Stimulated activated CD4-positive, alpha-beta T cell treated with anti-CD3 and anti-CD28 coated beads, Interleukin-4, amount 100 ng/mL, for 24 hours (primary cell): ENCODE measurements at places on chromosomes 6 and 20.
A peak's percentile ranks its signal among the peaks of the same experiment; 100 is the strongest.

- no peak for DNase-seq
These were observed 28.3 kb upstream of the BCLAF1 start for GRCh38 chr6:136317971-136318370.

GRCh38 chr20:11965602-11966001 is 47.9 kb downstream of the BTBD3 start:
- no peak for DNase-seq

DNA sequence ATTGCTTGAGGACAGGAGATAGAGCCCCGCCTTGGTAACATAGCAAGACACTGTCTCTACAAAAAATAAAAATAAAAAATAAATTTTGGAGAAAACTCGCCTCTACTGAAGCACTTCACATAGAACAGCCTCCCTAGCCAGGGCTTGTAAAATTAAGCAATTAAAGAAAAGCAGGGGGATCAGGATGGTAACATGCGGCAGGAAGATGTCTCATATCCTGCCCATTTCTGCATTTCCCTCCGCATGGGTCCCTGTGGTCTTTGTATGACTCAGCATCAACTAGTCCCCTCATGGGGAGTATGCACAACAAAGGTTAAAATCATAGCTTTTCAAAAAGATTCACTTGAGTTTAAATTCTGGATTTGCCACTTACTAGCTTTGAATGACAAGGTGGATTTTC is 379.0 kb downstream of the EPHA7 start:
- DNase-seq = no peak

- no peak for DNase-seq
These were observed 46.9 kb upstream of the NAA20 start for GRCh38 chr20:19970256-19970765.

- DNase-seq = no peak
These were observed 112.4 kb downstream of the NRN1 start for GRCh38 chr6:5894357-5894756.

GRCh38 chr20:61521687-61522420 is 269.8 kb downstream of the CDH4 start:
- no peak for DNase-seq

DNA sequence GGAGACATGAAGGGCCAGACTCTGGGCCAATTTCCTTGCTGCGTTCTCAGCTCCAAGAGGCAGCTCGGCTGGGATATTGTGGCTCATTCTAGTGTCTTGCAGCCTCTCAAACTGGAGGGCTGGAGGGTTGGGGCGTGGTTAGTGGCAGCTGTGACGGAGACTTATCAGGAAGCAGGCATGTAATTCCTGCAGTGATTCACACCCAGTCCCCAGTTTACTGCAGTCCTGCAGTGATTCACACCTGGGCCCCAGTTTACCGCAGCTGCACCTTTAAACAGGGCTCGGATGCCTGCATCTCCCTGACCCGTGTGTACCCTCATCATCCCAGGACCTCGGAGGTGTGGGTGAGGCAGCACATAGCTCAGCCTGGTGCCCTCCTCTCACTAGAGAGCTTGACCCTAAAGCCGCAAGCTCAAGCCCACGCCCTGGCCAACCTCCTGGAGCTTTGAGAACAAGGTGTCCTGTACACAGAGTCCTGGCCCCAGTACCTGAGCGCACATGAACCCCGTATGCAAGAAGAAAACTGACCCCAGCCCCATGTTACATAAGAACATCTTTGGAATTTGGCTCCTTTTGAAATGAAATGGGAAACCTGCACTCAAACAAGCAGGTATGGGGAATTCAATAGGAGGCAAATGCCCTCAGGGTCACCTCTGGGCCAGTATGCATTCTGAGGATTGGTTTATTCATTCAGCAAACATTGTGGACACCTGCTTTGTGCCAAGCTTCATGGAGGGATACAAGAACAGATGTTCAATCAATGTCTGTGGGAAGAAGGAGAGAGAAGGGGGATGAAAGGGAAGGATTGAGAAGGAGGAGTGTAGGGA is 55.3 kb upstream of the FAM83D start:
- DNase-seq = peak; percentile 51

DNA sequence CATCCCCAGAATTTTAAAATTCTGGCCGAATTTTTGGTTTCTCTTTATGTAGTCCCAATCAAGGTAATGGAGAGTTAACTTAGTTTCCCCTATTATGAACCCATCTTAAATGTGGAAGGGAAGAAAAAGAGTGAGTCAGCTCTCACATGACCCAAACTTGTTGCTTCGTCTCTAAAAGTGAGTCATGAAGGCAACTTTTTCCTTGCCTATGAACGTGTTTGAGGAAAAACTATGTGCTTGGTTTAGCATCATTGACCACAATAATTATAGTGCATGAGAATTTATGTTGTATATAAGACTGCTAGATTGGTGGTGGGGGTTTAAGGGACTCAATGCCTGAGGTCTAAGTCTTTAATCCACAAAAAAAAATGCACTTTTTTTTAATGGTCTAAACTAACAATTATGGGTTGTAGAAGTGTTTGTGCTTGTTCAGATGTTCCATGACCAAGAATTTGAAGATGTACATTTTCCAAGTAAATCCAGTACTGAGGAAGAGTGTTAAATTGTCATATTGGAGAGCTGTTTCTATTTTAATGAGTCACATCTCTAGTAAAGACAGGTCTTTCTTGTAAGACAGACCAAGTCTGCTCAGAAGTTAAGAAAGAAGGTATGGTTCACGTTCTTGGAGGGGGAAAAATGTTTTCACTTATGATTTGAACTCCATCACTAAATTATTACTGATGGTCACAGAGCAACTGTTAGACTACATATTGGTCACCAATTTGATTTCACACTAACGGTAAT is 409.9 kb upstream of the MARCKS start:
- DNase-seq = no peak

GRCh38 chr6:79230149-79230548 is 4.3 kb downstream of the HMGN3 start:
- no peak for DNase-seq

GRCh38 chr6:55569638-55570037 is 9.4 kb downstream of the HMGCLL1 start:
- no peak for DNase-seq

DNA sequence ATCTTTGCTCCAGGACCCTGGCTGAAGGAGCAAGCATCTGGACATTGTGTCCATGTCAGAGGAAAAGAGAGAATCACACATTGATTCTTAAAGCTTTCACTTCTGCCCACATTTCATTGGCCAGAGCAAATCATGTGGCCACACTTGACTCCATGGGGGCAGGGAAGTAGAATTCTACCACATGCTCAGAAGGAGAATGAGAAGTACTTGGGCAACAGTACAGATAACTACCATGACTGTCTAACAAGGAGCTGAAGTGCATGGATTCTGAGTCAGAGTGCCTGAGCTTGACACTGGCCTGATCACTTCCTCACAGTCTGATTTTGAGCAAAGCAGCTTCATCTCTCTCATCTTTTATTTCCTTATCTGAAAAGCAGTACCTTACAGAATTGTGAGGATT is 38.6 kb downstream of the GHRH start:
- DNase-seq = no peak

GRCh38 chr6:73702444-73702843 is 6.4 kb downstream of the CD109 start:
- DNase-seq = no peak

DNA sequence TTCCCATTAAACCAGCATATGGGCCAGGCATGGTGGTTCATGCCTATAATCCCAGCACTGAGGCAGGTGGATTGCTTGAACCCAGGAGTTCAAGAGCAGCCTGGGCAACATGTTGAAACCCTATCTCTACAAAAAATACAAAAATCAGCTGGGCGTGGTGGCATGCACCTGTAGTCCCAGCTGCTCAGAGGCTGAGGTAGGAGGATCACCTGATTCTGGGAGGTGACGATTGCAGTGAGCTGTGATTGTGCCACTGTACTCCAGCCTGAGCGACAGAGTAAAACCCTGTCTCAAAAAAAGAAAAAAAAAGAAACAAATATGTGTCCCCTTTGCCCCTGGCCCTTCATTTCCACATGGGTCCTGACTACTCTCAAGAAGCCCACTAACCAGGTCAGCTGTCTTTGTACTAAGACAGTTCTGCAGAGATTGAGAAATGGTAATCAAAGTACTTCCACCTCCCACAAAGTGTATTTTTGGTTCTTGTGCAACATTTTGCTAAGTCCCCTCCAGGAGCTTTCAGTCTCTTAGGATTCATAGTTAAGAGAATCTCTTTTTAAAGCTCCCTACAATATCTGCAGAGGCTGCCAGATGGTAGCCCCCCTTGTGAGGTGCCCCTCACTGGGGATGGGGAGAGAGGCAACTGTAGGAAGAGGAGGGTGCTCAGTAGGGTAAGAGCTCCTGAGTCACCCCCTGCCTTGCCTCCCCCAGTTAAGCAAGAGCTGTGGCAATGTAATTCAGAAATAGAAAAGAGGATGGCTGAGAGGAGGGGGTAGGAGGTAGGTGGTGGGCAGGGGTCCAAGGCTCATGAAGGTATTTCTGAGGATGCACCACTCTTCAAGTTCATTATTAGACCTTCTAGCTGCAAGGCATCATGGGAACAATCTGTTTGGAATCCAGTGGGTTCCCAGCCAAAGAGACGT is 16.5 kb upstream of the WFDC2 start:
- no peak for DNase-seq

GRCh38 chr20:33837096-33837830 is 26.1 kb downstream of the CHMP4B start:
- no peak for DNase-seq

GRCh38 chr20:53595018-53595378 is 1.4 kb upstream of the ZNF217 start:
- no peak for DNase-seq

GRCh38 chr6:24658573-24659560 is 7.8 kb downstream of the TDP2 start:
- no peak for DNase-seq

DNA sequence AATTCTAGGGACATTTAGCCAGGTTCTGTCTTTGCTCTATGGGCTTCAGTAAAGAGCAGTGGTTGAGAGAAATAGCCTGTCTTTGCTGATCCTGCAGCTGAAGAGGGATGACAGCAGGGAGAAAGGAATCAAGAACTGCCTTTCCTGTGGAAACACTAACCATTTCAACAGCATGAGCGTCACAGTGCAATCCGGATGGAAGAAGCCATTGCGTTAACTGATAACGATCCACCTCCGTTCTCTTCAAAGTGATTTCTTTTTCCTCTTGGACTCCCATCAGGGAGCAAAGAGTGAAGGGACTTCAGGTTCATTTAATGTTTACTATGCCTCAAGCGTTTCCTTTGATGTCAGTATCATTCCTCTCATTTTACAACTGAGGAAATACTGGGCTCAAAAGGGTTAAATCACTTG is 35.2 kb upstream of the EEF1E1 start:
- no peak for DNase-seq
